ENCODE measurements at places on chromosomes 1 and 21. TPM values are rescaled to one million over a fixed set of nuclear protein-coding genes. Genes with fewer than 3 reads are reported as not detected.
A peak's percentile ranks its signal among the peaks of the same experiment; 100 is the strongest.

- DNase-seq = no peak
These were observed 25.4 kb upstream of the VWA5B1 start for GRCh38 chr1:20265250-20265649.

DNA sequence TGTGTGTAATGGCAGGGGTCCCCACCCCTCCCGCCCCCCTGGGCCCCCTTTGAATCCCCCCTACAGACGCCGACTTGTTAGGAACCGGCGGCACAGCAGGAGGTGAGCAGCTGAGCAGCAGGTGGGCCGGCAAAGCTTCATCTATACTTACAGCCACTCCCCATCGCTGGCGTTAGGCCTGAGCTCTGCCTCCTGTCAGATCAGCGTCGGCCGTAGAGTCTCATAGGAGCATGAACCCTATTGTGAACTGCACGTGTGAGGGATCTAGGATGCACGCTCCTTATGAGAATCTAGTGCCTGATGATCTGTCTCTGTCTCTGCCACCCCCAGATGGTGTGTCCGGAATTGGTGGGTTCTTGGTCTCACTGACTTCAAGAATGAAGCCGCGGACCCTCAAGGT, 14.9 kb upstream of the VPS26C start:
- DNase-seq = no peak

DNA sequence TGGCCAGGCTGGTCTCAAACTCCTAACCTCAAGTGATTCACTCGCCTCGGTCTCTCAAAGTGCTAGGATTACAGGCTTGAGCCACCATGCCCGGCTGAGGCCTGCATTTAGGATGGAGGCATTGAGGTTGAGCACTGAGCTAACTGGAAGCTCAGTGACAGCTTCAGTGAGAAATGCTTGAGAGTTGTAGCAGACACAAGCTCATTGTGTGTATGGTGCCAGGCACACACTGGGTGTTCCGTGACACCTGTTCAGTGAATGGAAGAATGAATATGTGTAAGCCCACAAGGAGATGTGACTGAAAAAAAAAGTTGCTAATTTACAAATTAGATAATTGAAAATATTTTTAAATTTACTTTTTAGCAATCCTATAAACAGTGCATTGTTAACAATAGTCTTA, 21.8 kb downstream of the LURAP1 start:
- no peak for DNase-seq

- DNase-seq = no peak
These were observed 22.3 kb upstream of the TRAF3IP3 start for GRCh38 chr1:209733409-209734192.

DNA sequence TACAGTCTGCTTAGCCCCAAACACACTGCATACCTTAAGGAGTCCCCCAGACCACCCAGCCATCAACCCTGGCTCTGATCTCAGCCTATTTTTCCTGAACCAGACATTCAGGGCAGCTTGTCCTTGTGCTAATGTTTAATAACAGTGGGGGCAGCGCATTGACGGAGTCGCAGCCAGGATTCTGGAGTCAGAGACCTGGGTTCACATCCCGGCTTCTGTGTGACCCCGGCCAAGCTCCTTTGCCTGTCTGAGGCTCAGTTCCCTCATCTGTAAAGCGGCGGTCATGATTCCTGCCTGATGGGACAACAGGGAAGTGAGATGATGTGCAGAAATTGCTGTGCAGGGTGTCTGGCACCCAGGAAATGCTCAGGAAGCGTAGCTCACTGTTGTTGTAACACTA, 63.1 kb downstream of the MATN1 start:
- no peak for DNase-seq

- DNase-seq = peak; percentile 7
These were observed 238.2 kb downstream of the PTPRU start for GRCh38 chr1:29474274-29475244.

DNA sequence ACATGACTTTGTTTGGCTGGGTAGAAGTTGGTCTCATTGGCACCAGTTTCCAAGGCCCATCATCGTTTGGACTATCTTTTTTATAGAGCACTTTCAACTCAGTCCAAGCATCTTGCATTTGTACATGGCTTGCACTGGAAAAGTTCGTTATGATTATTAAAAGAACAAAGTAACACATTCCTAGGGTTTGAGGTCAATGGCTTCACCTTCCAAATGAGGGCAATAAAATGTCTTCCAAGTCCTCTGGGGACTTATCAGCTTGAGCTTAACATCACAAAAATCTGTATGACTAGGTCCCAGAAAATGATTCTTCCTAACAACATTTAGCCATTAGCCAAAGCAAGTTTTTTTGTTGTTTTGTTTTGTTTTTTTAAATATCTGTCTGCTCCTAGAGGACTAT, 610.8 kb downstream of the LMO4 start:
- no peak for DNase-seq

DNA sequence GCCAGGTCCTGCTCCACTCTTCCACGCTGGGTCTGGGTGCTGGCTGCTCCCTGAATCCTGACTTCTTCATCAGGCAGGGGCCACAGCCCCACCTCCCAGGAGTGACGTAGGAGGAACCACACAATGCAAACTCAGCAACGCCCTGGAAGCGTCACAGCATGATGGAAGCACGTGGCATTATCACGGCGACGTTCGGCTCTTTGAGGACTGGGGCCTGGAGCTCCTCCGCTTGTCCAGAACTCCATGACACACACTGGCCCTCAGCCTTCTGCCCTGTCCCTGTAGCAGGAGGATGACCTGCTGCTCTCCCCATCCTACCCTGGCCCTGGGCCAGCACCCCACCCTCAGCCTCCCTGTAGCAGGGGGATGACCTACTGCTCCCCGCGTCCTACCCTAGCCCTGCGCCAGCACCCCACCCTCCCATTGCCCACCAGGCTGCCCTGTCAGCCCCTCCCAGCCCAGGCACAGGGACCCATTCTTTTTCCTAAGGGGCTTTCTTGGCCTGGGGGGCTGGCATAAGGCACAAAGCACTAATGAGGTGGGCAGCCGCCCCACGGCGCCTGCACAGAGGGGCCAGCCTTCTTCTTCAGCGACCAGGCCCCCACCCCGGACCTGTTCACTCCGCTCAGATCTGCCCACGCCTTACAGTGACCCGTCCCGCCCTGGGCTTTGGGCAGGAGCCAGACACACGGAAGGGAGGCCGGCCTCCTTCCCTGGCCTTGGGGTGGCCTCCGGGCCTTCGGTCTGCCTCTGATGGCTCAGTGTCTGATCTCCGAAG, 65.7 kb downstream of the DHRS3 start:
- no peak for DNase-seq

DNA sequence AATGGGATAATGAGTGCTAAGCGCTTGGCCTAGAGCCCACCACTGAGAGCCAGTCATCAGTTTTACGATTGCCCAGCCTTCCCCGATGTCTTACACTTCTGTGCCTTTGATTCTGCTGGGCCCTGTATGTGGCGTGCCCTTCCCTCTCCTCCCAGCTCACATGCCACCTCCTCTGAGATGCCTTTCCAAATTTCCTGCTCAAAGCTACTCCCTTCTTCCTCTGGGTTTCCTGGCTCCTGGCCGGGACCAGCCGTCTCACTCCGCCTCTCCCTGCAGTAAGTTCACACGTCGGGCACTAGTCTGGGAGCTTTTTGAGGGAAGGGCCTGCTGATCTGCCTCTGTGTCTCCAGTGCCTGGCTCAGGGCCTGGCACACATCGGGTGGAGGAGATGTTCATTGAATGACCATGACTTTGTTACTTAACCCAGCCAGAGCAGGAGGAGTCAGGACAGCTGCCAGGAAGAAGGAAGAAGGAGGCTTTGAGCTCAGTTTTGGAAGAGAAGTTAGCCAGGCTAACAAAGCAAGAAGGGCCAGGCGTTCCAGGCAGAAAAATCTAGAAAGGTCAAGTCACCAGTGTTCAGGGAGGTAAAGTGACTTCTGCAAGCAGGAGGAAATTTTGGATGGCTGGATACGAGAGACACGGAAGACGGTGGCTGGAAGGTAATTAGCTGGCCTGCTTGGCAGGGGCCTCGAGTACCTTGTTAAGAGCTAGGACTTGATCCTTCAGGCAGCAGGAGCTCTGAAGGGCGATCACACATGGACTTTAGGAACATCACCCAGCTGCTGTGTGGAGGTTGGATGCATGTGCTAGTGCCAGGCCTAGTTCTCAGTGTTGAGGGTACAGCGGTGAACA, 63.6 kb downstream of the EPHB2 start:
- DNase-seq = peak; percentile 89

GRCh38 chr1:202944438-202944921, 13.6 kb downstream of the ADIPOR1 start:
- DNase-seq = no peak

- no peak for DNase-seq
These were observed 8.4 kb downstream of the LUZP1 start for GRCh38 chr1:23159963-23160877.

DNA sequence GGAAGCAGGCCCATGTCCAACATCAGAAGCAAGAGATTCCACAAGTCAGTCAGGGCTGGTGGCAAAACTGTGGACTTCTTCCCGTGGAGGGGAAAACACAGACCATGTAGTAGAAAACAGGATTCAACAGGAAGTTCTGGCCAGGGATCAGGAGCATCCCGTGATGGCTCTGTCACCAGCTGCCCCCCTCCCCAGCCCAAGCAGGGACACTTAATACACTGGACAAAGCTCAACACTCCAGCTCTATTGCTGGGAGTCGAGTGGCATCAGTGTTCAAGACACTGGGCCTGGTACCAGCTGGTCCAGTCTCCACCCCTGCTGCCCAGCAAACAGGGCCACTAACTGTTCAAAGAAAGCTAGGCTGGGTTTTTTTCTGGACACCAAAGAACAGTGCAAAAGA, 3.7 kb downstream of the SLC45A3 start:
- no peak for DNase-seq

DNA sequence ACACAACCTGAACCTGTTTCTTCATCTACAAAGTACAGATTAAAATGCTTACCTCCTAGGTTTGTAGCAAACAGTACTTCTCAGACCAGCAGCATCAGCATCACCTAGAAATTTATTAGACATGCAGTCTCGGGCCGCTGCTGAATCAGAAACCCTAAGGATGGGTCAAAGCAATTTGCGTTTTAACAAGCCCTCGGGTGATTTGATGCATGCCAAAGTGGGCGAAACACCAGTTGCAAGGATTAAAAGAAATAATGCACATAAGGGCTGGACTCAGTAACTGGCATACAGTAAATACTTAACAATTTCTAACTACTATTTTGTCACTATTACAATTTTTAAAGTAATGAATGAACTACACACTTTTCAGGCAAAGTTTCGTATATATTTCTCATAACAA, 47.5 kb downstream of the SH3GLB1 start:
- no peak for DNase-seq

DNA sequence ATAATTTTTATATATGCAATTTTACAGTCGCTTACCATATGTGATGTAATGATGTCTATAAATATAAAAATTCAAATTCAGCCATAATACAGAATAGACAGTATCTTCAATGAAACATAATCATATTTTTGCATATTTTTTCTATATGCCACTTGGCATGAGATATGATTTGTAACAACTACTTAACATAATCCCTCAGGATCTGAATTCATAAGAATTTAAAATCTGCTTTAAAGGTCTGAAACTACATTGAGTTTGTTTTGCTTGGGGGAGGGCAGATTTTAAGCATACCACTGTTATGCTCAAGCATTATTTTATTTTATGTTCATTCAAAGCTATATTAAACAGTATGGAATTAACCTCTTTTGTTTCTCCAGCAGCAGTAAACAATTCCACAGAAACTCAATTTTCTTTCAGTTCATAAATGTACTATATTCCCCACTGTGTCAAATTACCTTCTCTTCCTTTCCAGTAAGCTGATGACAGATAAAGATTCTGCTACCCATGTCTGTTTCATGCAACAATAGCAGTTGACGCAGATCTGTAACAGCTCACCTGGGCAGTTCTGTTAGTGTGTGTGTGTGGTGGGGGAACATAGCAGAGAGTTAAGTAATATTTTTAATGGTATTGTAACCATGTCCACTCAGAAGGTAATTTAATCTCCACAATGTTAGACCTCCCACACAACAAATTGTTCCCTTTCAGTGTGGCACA, 224.8 kb downstream of the NTNG1 start:
- DNase-seq = no peak

DNA sequence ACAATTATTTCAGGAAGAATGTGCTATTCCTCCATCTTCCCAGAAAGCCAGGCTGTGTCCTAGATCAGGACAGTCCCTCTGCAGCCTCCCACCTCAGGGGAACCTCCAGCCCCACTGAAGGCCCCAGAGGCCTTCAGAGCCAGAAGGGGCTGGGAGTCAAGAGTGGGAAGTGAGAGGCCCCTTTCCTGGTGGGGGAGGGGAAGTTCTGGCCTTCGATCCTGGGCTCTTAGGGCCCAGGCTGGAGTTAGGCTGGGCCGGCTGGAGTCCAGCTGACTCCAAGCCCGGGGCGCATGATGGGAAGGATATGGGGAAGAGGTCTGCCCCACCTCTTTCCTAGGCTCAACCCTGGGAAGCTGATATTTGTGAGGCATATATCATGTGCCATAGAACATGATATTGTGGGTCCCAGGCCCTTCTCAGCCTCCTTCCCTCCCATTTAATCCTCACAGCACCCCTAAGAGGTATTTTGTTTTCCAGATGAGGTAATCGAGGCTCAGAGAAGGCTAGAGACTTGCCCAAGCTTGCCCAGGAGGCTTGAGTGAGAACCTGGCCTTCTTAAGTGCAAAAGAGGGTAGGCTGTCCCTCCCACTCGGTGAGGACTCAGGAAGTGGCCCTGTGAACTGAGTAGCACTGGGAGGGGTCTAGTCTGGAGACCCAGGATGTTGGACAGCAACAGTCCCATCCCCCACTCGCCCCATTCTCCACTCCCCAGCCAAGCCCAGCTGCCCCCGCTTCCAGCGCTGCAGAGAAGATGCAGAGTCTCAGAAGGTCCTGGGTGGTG, 18.6 kb upstream of the HSPG2 start:
- DNase-seq = no peak

DNA sequence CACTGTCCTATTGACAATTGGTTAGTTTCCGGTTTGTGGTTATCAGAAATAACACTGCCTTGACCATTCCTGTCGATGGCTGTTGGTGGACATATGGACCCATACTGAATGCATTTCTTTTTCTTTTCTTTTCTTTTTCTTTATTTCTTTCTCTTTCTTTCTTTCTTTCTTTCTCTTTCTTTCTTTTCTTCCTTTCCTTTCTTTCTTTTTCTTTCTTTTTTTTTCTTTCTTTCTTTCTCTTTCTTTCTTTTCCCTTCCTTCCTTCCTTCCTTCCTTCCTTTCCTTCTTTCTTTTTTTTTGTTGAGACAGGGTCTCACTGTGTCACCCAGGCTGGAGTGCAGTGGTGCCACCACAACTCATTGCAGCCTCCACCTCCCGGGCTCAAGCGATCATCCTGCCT, 24.4 kb downstream of the RIPPLY3 start:
- no peak for DNase-seq

DNA sequence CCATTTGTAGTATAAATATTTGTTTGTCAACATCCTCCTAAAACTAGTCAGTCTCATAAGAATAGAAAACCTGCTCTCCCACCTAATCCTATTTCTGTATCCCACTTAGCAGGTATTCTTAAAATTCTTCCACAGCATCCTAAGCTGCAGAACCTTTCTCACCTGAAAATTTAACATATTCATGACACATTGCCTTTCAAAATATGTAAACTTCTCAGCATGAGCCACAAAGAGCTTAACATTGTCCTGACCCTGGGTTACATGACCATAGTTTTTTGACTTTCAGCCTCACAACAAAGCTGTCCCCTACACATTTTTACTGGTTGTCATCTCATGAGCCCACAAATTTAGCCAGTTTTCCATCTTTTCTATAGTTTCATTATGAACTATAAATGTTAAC, 712.1 kb downstream of the LTN1 start:
- no peak for DNase-seq

Gene C1orf21
- total RNA-seq = 65.7 TPM

Gene TNFRSF9
- total RNA-seq = 0.36 TPM

Gene FMO3
- total RNA-seq = 3.7 TPM

Gene MACO1
- 19.7 TPM for total RNA-seq

Gene NES
- 47.9 TPM for total RNA-seq

Gene MX2
- total RNA-seq = 21.5 TPM

Gene C8A
- total RNA-seq = not detected

Gene RASAL2
- total RNA-seq = 34.2 TPM
